ENCODE measurements at places on chromosomes 12 and 14.

- no peak for DNase-seq
These were observed 25.4 kb upstream of the BCL7A start for GRCh38 chr12:121996050-121996944.

GRCh38 chr12:117874842-117875434 is 93.9 kb downstream of the KSR2 start:
- peak; percentile 60 for DNase-seq

GRCh38 chr12:118017926-118018325 is 1.4 kb downstream of the RFC5 start:
- no peak for DNase-seq

DNA sequence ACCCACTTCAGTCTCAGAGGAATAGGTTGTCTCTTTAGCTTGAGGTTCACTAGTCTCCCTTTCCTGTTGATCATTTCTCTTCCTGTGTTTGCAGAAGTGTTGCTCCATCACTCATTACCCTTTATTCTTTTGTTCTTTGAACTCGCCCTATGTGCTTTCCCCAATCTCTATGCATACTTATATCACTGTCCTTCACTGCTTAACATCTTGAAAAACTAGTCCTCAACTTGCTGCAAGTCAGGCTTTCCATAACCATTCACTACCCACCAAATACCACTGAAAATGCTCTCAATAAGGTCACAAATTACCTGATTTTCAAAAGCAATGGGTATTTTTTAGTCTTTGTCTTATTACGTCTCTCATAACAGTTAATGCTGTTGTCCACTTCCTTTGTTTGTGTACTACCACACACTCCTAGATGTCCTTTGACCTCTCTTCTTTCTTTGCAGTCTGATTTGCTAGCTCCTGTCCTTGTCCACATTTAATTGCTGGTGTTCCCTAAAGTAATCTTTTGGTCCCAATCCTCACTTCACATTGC is 80.8 kb downstream of the RIC8B start:
- no peak for DNase-seq

DNA sequence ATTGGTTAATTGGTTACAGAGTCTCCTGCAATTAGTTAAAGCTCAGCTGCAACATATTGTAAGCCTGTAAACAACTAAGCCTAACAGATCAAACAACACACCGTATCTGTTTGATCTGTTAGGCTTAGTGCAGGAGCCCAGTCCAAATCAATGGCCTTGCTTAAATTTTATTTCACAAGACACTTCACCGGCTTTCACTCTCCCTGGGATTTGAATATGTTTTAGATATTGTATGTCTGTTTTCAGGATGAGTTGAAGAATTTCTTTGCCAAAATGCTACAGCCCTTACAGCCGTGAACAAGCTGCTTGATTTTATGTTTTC is 5.5 kb upstream of the RNASE1 start:
- DNase-seq, result no peak

DNA sequence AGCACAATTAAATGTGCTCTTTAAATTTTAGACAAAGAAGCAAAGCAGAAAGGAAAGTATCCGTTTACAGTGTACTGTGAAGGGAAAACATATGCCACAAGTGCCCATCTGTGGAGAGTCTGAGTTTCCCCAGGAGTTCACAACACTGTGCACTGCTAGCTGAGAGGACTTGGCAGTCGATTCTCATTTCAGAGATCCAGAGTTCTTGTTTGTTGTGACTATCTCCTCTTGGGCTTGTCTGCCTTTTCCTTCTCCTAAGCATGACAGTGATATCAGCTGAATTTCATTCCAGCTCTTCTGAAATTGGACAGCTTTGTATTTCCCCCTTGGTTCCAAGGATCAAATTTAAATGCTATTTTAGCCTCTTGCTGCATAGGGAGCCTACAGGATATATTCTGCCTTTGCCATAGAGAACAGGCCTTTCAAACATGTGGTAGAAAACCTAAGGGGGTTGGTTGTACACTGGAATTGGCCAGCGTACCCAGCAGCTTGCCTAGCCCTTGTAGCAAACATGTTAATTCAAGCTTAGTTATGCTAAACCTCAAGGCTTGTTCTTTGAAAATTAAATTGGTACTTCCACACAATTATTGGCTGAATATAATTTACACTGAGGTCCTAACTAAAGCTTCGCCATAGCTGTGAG is 259.2 kb upstream of the NOVA1 start:
- no peak for DNase-seq

DNA sequence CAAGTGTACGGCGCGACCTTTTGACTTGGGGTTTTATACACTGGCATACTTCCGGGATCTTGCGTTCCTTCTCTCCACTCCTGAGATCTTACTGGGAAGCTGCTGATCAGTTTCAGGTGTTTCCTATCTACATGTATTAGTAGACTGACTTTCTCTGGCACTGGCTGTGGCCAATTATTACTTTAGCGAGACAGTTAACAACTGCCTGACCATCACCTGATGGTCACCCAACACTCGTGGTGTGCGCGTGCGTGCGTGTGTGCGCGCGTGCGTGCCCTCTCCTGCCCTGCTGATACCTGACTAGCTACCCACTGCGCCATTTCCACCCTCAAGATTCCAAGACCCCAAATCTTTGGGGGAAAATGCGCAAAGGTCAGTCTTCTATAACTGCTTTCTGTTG is 249.9 kb downstream of the AEBP2 start:
- no peak for DNase-seq

DNA sequence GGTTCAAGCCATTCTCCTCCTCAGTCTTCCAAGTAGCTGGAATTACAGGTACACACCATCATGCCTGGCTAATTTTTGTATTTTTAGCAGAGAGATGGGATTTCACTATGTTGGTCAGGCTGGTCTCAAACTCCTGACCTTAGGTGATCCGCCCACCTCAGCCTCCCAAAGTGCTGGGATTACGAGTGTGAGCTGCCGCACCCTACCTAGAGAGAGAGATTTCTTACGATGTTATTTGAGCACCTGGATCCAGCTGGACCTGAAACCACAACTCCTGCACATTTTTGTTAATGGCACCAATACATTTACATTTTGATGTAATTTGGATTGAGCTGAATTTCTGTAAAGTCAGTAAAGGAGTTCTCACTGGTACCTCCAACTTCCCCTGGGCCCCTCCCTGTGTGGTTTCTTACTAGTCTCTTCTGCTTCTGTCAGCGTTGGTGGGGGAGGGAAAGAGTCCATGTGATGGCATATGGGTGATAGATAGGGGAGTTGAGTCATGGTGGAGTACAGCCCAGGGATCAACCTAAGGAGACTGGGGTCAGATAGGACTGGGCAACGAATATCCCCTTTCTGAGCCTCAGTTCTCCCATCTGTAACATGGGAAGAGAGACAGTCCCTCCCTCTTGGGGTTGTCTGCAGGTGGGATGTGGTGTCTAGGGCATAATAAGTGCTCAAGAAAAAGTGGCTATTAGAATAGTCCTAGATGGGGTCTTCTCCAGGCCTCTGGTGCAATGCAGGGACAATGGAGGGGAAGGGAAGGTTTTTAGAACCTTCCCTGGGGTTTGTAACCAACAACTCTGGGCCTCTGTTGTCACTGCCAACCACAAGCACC is 83.3 kb upstream of the MED13L start:
- no peak for DNase-seq

GRCh38 chr14:63182968-63183367 is 21.3 kb upstream of the RHOJ start:
- DNase-seq, result peak; percentile 70
